ENCODE measurements at places on chromosomes 2 and 18.

DNA sequence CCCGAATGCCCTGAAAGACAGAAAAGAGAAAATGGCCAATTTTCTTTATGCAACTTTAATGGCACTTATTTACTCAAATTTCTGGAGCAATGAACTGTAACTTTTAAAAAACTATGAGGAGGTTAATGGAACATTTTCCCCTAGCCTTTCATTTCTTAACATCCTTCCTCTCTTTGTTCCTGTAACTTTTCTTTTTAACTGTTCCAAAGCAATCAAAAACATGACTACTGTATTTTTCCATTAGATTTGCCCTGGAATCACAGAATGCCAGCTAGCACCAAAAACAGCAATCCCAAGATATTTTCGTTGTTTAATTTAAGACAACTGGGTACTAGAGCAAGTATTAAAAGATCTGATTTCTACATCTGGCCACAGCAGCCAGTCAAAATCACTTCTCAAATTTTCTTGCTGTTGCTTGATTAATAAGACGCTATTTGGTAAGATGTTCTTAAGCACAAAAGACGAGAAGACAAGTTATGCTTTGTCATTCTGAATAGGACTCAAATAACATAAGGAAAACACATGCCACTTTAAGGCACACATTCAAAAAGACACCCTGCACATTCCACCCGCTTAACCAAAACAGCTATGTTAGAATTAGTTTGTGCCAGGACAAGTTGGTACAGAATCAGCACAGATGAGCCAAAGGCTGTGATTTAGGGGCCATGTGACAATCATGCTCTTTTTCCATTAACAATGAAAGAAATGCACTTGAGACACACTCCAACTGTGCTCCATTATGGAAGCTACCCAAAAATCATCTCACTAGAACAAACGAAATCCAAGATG is 3.6 kb downstream of the STARD7 start:
- DNase-seq, result no peak

DNA sequence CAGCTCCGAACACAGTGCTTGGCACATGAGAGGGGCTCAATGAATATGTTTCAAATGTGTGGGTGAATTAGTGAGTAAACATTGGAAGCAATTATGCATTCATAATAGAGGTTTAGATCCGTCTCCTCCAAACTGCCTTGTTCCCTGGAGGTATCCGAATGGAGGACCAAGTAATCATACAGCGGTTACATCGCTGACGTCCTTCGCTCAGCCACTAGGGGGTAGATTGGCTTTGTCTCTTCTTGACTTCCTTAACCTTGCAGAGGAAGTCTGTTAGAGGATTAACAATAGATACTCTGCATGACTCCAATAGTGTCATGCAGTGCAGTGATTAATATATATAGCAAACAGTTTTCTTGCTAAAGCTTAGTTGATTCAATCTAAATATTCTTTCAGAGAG is 517.0 kb downstream of the PTPRM start:
- no peak for DNase-seq

DNA sequence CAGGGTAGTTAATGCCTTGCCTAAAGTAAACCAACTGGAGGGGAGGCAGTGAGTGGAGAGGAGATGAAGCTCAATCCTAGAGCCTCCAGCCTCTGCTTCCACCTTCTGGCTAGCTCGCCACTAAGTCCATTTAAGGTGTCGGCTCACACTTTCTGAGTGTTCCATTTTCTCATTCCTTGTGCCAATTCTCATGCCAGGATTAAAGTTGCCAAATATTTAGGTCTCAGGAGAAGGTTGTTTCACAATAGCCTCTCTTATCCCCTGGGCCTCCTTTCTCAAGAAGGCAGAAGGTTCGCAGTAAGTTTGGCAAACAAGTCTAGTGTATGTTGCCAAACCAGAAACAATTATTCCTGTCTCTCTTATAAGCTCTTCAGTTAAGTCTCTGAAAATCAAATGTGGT is 57.2 kb downstream of the TACR1 start:
- DNase-seq, result no peak

- DNase-seq, result no peak
These were observed 167.3 kb upstream of the HS6ST1 start for GRCh38 chr2:128485761-128486639.

DNA sequence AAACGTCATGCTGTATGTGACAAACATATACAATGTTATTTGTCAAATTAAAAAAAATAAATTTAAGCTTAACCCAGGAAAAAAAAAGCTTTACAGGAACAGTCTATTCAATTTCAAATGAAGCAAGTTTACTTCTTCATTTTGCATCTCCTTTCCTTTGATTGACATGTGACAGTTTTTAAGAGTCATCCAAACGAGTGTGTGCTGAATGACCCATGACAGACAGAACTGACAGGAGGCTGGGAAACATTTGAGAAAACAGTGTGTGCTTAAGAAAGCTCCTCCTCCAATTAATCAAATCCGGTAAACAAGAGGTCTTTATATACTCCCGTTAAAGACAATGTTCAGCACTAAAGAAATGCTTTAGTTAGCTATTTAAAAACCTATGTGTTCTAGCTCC is 177.7 kb downstream of the SRBD1 start:
- no peak for DNase-seq

DNA sequence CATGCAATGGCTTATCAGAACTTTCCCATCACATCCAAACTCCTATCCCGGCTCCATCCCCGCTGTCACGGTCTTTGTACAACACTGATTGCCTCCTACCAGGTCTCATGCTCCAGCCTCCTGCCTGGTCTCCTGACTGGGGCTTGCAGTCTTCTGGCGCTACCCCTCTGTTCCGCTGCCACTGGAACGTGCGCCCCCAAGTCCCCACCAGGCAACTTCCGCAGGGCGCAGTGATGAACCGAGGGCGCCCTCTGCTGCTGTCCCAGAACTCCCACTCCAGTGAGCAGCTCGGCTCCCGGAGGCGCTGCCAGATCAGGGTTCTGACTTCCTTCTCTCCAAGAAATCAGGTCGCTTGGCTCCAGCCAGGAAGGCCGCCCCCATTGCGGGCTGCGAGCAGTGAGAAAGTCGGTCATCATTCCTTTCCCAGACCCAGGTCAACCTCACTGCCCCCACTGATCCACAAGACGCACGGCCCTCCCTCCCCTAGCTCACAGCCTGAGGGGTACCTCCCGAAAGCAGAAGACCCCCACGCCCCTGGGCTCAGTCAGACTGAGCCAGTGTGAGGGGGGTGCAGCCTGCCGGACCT is 43.9 kb upstream of the RAB11FIP5 start:
- DNase-seq, result no peak

GRCh38 chr2:102657770-102658169 is 38.4 kb downstream of the SLC9A2 start:
- no peak for DNase-seq

- no peak for DNase-seq
These were observed 136.2 kb downstream of the THADA start for GRCh38 chr2:43459446-43460173.

- no peak for DNase-seq
These were observed 61.7 kb downstream of the LDLRAD4 start for GRCh38 chr18:13280070-13280795.

- no peak for DNase-seq
These were observed 101.6 kb upstream of the THOC1 start for GRCh38 chr18:369224-370015.

DNA sequence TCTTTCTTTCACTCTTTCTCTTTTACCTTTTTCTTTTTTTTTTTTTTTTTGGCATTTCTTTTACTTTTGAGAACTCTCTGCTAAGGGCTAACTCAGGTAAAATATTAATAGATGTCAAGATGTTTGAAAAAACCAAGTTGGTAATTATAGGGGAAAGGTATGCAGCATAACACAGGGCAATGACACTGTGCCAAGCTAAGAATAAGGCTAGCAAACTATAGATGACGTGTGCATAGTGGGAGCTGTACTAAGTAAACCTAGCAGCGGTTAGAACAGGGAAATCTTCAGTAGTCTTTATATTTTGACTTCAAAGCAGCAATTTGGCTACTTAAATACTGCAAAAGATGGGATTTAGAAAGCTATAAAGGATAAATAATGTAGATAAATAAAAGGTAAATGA is 415.4 kb upstream of the RGPD4 start:
- no peak for DNase-seq

GRCh38 chr2:155913356-155913755 is 419.2 kb downstream of the NR4A2 start:
- DNase-seq, result no peak

DNA sequence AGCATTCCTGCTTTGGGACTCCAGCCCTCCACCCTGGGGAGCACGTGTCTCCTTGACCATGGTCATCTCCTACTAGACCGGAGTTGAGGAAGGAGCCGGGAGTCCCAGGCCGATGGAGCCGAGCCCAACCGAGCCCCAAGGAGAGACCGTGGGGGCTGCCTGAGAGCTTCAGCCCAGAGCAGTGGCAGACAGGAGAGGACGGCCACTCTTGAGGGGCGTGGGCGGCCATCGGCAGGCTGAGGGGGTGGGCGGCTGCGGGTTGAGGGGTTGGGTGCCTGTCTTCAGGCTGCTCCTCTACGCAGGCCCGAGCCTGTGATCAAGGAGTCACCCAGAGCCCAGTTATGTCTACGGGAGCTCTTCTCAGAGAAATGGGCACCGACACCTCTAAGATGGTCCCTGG is 158.7 kb downstream of the PXDN start:
- DNase-seq, result no peak

- no peak for DNase-seq
These were observed 315.7 kb upstream of the CWC22 start for GRCh38 chr2:180322781-180323180.

DNA sequence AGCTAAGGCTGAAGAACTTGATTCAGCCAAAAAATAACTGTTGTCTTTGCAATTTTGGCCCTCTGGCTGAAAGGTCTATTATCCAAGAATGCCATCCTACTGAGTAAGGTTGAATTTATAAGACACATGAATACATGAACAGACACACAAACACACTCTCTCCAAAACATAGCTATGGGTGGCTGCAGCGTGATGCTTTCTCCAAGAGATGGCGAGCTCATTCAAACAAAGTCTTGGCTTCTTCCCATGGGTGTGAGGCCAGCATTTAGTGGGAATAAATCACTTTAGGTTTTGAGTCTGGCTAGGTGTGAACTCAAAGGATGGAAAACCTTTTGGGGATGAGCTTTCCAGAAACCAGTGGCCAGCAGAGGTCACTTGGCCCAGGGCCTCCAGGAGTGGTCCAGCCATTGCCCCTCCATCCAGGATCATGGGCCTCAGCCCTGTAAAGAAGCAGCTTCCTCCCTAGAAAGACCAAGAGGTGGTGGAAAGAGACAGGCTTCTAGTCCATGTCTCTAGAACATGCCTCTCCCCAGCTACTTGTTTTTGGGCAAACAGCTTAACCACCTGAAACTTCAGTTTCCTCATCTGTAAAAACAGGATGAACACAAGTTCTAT is 11.0 kb upstream of the OSR1 start:
- DNase-seq, result no peak

GRCh38 chr2:128496700-128497099 is 178.0 kb upstream of the HS6ST1 start:
- DNase-seq, result no peak

GRCh38 chr2:157922336-157922735 is 46.2 kb upstream of the ACVR1 start:
- DNase-seq, result no peak

DNA sequence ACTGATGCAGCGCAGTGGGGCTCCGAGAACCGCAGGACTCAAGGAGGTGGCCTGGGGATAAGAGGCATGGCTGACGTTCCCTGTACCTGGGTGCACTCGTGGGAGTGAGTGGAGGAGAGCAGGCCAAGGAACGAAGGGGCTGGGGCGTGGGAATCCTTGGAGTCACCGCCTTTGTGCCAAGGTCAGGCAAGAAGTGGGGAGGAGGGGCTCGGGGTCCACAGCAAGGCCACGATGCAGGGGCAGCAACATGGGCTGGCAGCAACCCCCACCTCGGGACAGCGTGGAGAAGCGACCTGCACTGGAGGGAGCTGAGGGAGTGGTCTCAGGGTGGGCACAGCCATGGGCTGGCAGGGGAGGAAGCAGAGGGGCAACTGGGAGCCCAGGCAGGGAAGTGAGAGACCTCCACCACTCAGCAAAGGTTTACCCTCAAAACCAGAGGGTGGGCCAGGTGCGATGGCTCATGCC is 18.6 kb downstream of the ARID5A start:
- DNase-seq, result no peak

DNA sequence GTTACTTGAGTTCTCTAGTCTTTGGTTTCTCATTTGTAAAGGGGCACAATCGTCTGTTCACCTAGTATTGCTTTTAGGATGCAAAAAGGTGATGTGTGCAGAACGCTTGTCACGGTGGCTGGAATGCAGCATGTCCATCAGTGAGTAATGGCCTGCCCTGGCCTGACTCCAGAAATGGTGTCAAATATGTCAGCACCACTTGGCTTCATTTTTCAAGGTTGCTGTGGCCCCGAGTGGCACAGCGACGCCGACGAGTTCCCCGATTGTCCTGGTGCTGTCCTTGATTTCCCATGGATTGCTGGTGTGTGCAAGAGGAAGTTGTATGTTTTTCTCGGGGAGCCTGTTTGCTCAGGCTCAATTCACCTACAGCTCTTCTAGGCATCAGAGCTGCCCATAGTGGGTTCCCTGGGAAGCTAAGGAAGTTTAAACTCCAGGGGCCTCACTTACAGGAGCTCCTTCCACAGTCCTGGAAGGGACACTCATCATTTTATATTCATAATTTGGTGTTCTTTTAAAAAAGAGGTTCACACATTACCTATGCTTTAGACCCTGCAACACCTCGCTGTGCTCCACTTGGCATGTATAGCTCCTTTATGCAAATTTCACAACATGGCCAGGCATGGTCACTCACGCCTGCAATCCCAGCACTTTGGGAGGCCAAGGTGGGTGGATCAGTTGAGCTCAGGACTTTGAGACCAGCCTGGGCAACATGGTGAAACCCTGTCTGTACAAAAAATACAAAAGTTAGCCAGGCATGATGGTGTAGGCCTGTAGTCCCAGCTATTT is 25.6 kb upstream of the ZNF407 start:
- no peak for DNase-seq

- DNase-seq, result no peak
These were observed 253.1 kb downstream of the CDCA7 start for GRCh38 chr2:173607606-173608311.

DNA sequence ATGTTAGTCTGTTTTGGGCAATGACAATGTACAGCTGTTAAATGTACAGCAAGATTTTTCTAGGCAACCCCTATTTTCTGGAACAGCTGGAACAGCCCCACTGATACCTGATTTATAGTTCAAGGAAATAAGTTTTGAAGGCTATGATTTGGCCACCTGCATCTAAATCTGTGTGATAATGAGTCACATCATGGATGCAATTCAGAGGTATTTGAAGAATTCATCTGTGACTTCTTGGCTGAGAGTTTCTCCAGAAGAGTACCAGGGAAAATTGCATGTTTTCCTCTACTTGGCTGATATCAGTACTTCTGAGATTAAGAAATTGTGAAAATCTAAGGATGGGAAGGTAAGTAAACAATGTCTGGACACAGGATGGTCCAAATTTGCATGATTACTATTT is 40.7 kb upstream of the NT5C1B start:
- no peak for DNase-seq

- DNase-seq, result no peak
These were observed 134.0 kb downstream of the MCFD2 start for GRCh38 chr2:46781468-46782189.

- DNase-seq, result no peak
These were observed 12.8 kb downstream of the SH3RF3 start for GRCh38 chr2:109141727-109142283.

GRCh38 chr18:78891185-78891762 is 88.3 kb upstream of the SALL3 start:
- DNase-seq, result no peak

GRCh38 chr2:138503087-138503442 is 1.5 kb downstream of the SPOPL start:
- no peak for DNase-seq

GRCh38 chr18:907885-908757 is 3.5 kb downstream of the ADCYAP1 start:
- no peak for DNase-seq

Measured in GM12878 (cell line).